Activated CD4-positive, alpha-beta memory T cell treated with anti-CD3 and anti-CD28 coated beads for 36 hours (primary cell): ENCODE measurements at places on chromosomes 2 and 18.

GRCh38 chr2:69163109-69163508 lies 150.1 kb downstream of the ANTXR1 start:
- no peak for DNase-seq

DNA sequence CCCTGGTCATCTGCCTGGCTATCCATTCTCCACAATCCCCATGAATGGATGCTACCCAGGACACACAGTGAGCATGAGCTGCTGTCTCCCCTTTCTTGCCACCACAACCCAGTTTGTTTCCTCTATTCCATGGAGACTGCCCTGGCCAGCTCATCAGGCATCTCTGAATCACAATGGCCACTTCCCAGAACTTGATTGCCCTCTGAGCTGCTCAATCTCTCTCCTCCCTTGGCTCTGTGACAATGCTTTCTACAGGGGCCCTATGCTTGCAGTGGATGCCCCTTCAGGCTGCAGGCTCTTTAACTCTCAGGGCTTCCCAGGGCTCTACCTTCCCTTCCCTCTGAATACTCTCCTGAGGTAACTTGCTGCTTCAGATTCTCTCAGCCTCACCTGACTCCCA lies 14.4 kb upstream of the SLC4A5 start:
- DNase-seq, result no peak

DNA sequence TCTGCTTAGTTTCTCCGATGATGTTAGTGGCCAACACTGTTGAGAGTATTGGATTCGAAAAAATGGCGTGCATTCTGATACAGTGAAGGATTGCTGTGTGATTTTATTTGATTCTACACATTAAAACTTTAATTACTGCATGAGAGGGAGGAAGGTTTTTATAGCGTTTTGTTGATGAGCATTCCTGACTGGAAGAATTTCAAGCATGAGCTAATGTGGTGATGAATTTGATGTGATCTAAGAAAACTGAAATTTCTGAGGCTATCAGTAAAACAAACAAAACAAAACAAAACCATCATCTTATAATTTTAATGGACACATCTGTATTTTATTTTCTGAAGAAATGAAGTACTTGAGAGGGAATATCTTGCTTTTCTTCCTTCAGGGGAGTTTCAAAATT lies 59.6 kb downstream of the ITGB6 start:
- DNase-seq, result no peak

- DNase-seq, result no peak
These were observed 4.6 kb downstream of the LAMA3 start for GRCh38 chr18:23693846-23694245.

- no peak for DNase-seq
These were observed 304.8 kb upstream of the CCDC68 start for GRCh38 chr18:55264108-55264507.

- DNase-seq, result no peak
These were observed 381.8 kb upstream of the NRXN1 start for GRCh38 chr2:51413726-51414125.

GRCh38 chr2:146438246-146438645 lies 1406.6 kb upstream of the ACVR2A start:
- no peak for DNase-seq

DNA sequence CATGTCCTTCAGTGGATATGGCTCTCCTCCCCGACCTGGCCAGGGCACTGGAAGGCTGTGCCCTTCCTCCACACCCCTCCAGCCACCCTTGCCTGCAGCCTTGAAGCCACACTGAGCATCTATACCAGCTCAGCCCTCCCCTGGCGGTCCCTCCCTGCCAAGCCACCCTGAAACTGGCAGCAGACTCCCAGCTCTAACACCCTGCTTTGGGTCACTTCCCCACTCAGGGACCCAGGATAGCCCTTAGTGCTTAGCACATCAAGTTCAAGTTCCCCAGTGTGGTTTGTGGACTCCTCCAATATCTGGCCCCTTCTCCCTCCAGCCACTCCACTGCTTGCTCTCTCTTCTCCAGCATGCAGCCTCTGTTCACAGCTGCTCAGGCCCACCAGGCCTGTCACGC lies 89.4 kb downstream of the TNS1 start:
- no peak for DNase-seq

GRCh38 chr2:38709567-38710194 lies 41.5 kb downstream of the SRSF7 start:
- DNase-seq, result peak; percentile 72

DNA sequence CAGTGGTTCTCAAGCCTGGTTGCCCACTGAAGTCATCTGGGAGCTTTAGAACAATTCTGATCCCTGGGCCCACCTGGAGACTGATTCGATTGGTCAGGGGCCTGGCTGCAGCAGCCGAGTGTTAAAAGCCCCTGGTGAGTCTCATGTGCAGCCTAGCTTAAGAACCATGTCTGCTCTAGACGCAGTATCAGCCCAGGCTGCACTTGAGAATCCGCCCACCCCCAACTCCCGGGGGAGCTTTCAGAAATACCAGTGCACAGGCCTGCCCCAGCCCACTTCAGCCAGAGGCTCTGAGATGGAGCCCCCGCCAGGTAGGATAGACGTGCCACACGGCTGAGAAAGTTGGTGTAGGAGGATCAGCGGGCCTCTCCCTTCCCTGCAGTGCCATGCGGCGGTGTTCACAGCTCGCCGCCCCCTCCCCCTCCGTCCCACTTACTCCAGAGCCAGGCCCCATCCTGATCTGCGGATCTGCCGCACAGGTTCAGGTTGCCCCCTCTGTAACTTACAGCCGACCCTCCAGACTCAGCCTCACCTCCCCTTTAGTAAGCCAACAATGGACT lies 209.0 kb upstream of the RAB12 start:
- no peak for DNase-seq

GRCh38 chr2:128738446-128739110 lies 419.9 kb upstream of the HS6ST1 start:
- DNase-seq, result no peak

DNA sequence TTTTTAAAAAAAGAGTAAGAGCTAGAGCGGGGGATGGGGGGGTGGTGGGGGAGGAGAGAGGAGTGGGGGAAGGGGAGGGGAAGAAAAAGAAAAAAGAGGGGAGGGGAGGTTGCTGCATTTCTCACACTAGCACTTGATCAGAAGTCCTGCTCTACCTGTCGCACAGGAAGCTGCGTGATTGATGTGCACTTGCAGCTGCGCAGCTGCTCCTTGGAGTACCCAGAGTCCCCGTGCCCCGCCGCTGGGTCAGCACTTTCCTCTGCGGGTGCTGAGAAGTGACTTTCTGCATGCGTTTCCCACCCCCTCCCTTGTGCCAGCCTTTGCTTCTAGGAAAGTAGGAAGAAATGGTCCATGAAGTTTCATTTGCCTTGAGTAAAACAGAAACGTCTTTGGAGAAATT lies 297.3 kb downstream of the ETAA1 start:
- DNase-seq, result no peak

DNA sequence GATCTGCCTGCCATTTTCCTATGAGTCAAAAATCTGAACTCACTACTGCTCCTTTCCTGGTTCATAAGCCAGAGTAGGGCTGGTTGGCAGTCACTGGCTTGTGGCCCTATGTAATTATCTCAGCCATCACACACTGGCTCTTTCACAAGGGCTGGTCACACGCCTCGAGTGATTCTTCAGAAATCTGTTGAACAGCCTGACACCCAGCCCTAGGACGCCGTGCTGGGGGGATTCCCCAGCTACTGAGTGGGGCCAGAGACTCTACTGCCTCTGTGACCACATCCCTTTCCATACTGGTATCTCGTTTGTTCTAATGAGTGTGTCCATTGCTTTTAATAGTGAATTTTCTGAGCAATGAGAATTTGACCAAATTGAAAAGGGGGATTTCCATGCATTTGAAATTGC lies 45.8 kb upstream of the RBM44 start:
- DNase-seq, result peak; percentile 65

GRCh38 chr2:47815764-47816163 lies 32.8 kb downstream of the MSH6 start:
- no peak for DNase-seq

GRCh38 chr2:236879416-236879963 lies 206.2 kb upstream of the COPS8 start:
- DNase-seq, result no peak
